ENCODE measurements at places on chromosomes 3 and 15. TPM values are rescaled to one million over a fixed set of nuclear protein-coding genes. Genes with fewer than 3 reads are reported as not detected.
A peak's percentile ranks its signal among the peaks of the same experiment; 100 is the strongest.

- H3K4me1 ChIP-seq: no peaks in the 10 kb centered on the region
- no peak overlapping the region for H3K4me3 ChIP-seq
- H3K27me3 ChIP-seq: no peaks in the 10 kb centered on the region
- H3K27ac ChIP-seq: no peak overlapping the region
- no peaks in the 10 kb centered on the region for H3K36me3 ChIP-seq
- DNase-seq: no peak
Observed at GRCh38 chr3:67858492-67858891, 204.1 kb upstream of the SUCLG2 start.

- no peak overlapping the region for H3K27ac ChIP-seq
- peaks cover 65% of the 10 kb centered on the region for H3K36me3 ChIP-seq
- no peaks in the 10 kb centered on the region for H3K4me1 ChIP-seq
- H3K4me3 ChIP-seq: peak overlapping the region; percentile 50
Observed at GRCh38 chr3:14119651-14120050, 5.0 kb downstream of the CHCHD4 start.

DNA sequence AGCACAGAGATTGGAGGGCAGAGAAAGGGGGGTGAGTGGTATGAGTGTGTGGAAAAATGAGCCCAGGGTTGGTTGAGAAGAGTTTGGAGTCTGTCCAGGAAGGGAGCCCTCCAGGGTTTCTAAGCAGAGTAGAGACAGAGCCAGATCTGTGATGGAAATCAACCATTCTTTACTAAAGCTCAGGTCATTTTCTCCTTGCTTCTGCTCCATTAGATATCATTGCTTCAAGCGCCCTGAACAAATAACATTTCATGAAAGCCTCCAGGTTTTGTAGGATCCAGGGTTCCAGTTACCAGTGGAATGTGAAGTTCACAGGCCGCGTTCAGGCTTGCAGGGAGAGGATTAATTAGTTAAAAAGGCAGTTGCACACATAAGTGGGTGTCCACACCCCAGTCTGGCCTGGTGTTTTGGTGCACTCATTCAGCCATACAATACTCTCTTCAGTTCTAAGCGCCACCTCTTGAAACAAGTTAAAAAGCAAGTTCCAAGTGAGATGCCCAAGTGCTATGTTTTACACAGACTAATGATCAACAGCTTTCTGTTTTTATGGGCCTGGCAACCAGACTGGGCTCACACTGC, 16.4 kb upstream of the BOC start:
- no peak overlapping the region for H3K27ac ChIP-seq
- H3K36me3 ChIP-seq: no peaks in the 10 kb centered on the region
- no peaks in the 10 kb centered on the region for H3K4me1 ChIP-seq
- H3K27me3 ChIP-seq: no peaks in the 10 kb centered on the region

- no peak for DNase-seq
- H3K27ac ChIP-seq: no peak overlapping the region
- H3K4me3 ChIP-seq: no peak overlapping the region
- no peaks in the 10 kb centered on the region for H3K4me1 ChIP-seq
- H3K36me3 ChIP-seq: no peaks in the 10 kb centered on the region
Observed at GRCh38 chr15:61660579-61660978, 399.7 kb downstream of the VPS13C start.

DNA sequence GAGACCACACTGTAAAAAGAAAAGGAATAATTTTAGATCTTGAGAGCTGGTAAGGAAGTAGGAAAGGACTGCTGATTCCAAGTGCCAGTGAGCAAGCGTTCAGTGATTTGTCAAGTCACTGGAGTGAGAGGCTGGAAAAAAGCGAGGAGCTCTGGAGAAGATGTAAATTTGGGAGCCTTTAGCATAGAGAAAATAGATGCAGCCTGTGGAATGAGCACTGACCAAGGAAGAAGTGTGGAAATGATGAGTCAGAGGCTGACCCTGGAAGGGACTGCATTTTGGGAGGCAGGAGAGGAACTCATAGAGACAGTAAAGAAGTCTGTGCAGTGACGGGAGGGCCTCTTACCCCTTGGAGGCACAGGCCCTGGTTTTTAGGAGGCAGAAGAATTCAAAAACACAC, 17.1 kb upstream of the ABTB1 start:
- DNase-seq: no peak
- no peaks in the 10 kb centered on the region for H3K36me3 ChIP-seq
- H3K4me3 ChIP-seq: no peak overlapping the region
- no peak overlapping the region for H3K27ac ChIP-seq
- H3K27me3 ChIP-seq: no peaks in the 10 kb centered on the region

- no peak for DNase-seq
- H3K4me3 ChIP-seq: no peak overlapping the region
- no peaks in the 10 kb centered on the region for H3K4me1 ChIP-seq
- peaks cover 2% of the 10 kb centered on the region for H3K36me3 ChIP-seq
- no peaks in the 10 kb centered on the region for H3K27me3 ChIP-seq
Observed at GRCh38 chr15:41798607-41799487, 24.6 kb downstream of the MAPKBP1 start.

GRCh38 chr3:74621581-74621980, 7.1 kb upstream of the CNTN3 start:
- H3K4me1 ChIP-seq: no peaks in the 10 kb centered on the region
- no peaks in the 10 kb centered on the region for H3K36me3 ChIP-seq
- H3K27me3 ChIP-seq: peaks cover 26% of the 10 kb centered on the region
- no peak overlapping the region for H3K4me3 ChIP-seq

DNA sequence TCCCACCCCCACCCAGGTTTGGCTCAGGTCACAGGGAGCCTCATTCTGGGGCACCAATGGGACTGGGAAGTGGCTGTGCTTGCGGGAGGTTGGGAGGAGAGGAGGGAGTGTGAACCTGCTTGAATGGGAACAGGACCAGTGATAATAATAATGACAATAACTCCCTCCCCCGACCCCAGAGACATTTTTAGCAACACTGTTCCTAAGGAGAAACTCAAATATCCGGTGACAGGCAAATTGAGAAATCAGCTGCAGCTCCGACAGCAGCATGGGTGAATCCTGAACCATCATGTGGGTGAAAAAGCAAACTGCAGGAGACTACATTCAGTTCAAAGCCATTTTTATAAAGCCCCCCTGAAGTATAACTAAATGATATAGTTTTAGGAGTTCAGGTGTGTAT, 11.6 kb upstream of the RPL29 start:
- peaks cover 6% of the 10 kb centered on the region for H3K4me1 ChIP-seq
- H3K36me3 ChIP-seq: no peaks in the 10 kb centered on the region
- H3K4me3 ChIP-seq: no peak overlapping the region
- no peak for DNase-seq
- H3K27ac ChIP-seq: no peak overlapping the region
- H3K27me3 ChIP-seq: no peaks in the 10 kb centered on the region

GRCh38 chr3:99473321-99473751, 165.1 kb upstream of the COL8A1 start:
- H3K4me1 ChIP-seq: no peaks in the 10 kb centered on the region
- H3K36me3 ChIP-seq: no peaks in the 10 kb centered on the region
- no peak overlapping the region for H3K27ac ChIP-seq
- no peaks in the 10 kb centered on the region for H3K27me3 ChIP-seq
- no peak for DNase-seq

DNA sequence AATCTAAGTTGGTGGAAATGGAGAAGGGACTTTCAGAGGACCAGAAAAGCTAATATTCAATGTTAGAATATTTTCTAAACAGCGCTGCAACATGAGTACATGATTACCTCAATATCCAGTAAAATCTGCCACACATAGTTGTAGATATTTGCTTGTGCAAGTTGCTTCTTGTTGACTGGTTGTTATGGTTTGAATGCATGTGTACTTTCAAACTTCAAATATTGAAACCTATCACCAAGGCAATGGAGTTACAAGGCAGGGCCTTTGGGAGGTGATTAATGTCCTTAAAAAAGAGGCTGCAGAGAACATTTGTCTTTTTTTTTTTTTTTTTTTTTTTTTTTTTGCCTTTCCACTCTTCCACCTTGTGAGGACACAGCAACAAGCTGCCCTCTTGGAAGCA, 49.9 kb downstream of the TMCO5A start:
- H3K27me3 ChIP-seq: no peaks in the 10 kb centered on the region
- H3K4me3 ChIP-seq: no peak overlapping the region
- no peaks in the 10 kb centered on the region for H3K36me3 ChIP-seq
- no peak overlapping the region for H3K27ac ChIP-seq
- no peak for DNase-seq

DNA sequence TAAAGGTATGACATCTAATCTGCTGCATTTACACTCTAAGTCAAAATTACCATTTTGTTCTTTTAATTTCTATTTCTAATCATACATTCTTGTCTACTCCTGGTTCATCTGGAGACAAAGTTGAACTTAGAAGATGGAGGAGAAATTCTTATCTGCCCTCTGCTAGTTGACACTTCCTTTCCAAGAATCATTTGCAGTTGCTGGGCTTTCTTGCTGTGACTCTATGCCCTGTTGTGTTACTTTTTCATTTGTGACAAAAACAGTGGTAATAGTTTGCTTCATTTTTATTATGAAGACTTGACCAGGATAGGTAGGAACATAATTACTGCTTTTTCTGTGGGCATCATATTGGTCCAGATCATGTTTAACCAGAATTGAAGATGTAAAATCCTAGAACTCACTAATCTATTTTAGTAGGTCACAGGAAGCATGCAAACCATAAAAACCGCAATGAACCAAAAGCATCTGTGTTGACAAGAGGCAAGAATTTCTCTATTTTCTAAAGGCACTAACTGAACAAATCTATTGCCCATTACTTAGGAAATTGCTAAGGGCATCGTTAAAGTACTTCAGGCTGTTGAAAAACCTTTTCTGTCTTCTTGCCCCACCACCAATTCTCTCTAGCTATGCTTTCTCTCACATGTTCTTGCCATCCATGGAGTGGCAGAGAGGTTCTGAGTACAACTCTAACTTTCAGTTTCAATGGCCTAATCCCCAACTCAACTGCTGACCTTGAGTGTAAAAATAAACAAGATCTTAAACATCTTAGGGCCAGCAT, 4.2 kb upstream of the CCR2 start:
- H3K4me1 ChIP-seq: no peaks in the 10 kb centered on the region
- H3K27ac ChIP-seq: no peak overlapping the region
- no peak overlapping the region for H3K4me3 ChIP-seq
- DNase-seq: no peak
- peaks cover 58% of the 10 kb centered on the region for H3K27me3 ChIP-seq
- no peaks in the 10 kb centered on the region for H3K36me3 ChIP-seq

DNA sequence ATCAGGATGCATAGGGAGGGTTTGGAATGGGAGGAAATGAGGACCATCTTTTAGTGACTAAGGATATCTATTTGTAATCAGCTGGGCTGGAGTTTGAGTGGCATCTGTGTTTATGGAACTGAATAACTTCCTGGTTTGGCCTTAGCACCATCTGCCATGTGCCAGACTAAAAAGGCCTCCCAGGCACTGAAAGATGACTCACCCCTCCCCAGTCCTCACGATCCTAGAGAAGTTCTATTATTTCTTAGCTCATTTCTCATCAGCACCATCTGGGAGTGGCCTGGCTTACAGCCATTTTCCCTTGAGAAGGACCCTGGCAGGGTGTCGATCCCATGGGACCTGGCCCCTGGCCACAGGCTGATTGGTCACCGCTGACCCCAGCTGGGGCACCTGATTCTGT, 23.9 kb upstream of the CTXND1 start:
- no peak overlapping the region for H3K27ac ChIP-seq
- DNase-seq: no peak
- no peaks in the 10 kb centered on the region for H3K4me1 ChIP-seq
- no peak overlapping the region for H3K4me3 ChIP-seq
- peaks cover 10% of the 10 kb centered on the region for H3K27me3 ChIP-seq

DNA sequence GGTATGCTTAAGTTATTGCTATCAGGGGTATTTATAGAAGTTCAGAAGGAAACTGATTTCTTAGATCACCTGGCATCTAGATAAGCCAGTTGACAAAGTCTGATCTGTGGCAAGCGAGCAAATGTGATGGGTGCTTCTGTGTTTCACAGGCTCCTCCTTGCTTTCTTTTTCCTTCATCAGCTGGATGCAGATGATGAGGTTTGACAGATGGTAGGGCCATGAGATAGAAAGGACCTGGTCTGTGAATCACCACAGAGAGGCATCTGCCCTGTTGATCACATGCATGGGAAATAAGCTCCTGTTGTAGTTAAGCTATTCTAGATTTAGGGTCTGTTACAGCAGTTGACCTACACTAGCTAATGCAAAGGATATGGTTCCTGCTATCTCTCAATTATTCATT, 372.0 kb downstream of the NEK10 start:
- no peak for DNase-seq
- H3K36me3 ChIP-seq: no peaks in the 10 kb centered on the region
- H3K27me3 ChIP-seq: no peaks in the 10 kb centered on the region
- no peak overlapping the region for H3K4me3 ChIP-seq

DNA sequence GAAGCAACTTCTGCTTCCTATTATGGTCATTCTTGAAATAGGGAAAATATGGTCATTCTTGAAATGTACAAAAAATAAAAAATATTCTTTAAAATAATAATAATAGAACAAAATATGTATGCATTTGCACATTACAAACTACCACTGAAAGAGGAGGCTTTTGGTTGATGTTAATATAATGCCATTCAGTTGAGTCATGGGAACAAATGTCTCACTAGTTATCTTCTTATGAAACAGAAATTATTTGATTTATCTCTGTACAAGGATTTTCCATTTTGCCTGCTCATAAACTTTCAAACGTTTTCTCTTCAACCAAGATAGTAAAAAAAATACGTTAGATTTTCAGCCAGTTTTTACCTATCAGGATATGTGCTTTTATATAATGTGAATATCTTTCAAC, 1662.7 kb downstream of the OTOL1 start:
- DNase-seq: no peak
- H3K4me3 ChIP-seq: no peak overlapping the region
- H3K36me3 ChIP-seq: no peaks in the 10 kb centered on the region
- H3K4me1 ChIP-seq: no peaks in the 10 kb centered on the region
- no peak overlapping the region for H3K27ac ChIP-seq
- no peaks in the 10 kb centered on the region for H3K27me3 ChIP-seq

DNA sequence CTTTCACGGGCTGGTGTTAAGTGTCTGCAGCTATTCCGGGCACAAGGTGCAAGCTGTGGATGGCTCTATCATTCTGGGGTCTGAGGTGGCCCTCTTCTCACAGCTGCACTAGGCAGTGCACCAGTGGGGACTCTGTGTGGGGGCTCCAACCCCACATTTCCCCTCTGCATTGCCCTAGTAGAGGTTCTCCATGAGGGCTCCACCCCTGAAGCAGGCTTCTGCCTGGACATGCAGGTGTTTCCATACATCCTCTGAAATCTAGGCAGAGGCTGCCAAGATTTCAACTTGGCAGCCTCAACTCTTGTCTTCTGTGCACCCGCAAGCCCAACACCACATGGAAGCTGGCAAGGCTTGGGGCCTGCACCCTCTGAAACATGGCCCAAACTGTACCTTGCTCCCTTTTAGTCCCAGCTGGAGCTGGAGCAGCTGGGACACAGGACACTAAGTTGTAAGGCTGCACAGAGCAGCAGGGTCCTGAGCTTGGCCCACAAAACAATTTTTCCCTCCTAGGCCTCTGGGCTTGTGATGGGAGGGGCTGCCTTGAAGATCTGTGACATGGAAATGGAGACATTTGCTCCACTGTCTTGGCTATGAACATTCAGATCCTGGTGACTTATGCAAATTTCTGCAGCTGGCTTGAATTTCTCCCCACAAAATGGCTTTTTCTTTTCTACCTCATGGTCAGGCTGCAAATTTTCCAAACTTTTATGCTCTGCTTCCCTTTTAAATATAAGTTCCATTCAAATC, 6.0 kb upstream of the RPL39L start:
- no peak overlapping the region for H3K4me3 ChIP-seq
- H3K36me3 ChIP-seq: no peaks in the 10 kb centered on the region
- no peaks in the 10 kb centered on the region for H3K27me3 ChIP-seq
- DNase-seq: no peak
- H3K4me1 ChIP-seq: no peaks in the 10 kb centered on the region
- H3K27ac ChIP-seq: no peak overlapping the region

CORO2B gene
- 0.77 TPM for total RNA-seq

LMAN1L gene
- not detected for total RNA-seq

C15orf62 gene
- 0.46 TPM for total RNA-seq

CEMIP gene
- total RNA-seq: not detected
